ENCODE measurements at places on chromosomes 7 and 10.

DNA sequence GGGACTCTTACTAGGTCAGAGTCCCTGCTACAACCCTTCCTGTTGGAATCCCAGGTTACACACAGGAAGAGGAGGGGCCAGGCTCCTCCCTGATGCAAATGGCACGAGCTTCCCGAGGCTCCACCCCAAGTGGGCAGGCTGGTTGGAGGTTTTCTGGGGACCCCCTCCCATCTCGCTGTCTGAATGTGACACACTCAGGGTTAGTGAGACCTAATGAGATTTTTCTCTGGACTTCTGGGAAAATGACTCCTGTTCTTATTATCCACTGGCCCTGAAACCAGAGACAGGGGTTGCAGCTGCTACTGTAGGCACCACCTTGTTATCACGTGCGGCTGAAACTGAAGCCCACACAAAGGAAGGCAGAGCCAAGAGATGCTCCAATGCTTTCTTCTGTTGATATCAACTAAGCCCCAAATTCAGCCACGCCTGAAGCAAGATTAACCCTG is 103.3 kb downstream of the FAM107B start:
- no peak for DNase-seq

- no peak for DNase-seq
Observed at GRCh38 chr10:100901051-100901450, 11.7 kb upstream of the SLF2 start.

DNA sequence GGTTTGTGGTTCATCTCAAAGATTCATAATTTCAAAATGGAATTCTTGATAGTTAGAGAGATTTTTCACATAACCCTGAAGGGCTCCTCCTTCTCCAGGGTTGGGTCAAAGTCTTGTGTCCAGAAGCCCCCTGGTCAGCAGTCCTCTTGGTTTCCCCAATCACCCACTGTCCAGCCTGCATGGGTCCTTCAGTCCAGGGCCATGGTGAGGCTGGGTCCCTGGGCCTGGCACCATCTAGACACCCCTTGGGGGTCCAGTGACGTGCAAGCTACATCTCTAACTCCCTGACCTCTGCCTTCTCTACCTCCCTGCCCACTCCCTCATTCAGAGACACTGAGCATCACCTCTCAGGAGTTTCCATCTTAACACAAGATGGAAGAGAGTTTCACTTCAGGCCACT is 26.1 kb downstream of the ANXA8 start:
- no peak for DNase-seq

DNA sequence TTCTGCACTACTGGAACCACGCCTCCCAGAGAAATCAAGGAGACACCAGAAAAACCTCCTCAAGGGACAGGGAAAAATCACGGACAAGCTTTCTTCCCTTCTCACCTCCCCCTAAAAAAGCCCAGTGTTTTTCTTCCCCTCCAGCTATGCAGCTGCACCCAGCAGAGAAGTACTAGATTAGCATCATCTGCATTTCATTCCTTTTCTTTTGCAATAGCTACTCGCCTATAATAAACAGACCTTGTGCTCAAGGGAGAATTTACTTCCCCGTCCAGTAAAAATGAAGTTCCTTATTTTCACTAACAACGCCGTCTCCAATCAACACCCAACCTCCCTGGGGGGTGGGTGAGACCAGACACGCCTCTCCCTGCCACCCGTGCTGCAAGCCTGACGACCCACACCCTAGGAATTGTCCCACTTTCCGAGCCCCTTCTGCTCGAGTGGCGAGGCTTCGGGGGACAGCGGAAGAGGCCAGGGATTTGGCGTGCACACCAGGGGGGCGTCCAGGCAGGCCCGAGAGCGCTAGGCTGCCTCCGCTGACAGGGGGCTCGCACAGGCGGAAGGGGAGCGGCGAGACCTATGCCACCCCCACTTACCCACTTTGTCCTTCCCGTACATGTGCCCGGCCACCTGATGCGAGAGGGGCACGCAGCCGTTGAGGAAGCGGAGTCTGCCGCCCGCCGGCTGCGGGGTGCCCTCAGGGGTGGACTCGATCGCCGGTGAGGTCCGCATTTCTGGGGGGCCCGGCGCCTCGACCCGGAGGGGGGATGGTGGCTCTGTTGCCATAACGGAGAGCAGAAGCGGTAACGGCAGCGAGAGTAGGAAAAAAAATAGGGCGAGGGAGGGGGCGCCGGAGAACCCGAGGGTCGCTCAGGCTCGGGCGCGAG is 625 bp downstream of the IPMK start:
- DNase-seq = peak; percentile 43

DNA sequence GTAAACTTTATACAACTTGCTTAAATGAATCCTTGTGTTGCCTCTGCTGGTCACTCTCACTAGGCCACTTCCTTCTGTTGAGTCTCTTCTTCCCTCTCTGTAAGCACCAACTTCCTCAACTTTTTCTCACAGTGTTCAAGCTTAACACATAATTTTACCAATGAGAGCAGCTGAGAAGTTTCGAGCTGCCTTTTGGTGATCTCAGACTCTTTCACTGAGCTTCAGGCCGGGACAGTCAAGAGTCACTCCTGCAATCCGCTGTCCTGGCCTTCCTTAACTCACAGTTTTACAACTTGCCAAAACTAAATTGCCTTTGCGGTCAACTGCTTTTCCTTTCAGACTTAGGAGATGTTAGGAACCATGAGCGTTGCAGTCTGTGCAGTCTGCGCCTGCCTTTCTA is 47.4 kb downstream of the PRPF18 start:
- DNase-seq = no peak

DNA sequence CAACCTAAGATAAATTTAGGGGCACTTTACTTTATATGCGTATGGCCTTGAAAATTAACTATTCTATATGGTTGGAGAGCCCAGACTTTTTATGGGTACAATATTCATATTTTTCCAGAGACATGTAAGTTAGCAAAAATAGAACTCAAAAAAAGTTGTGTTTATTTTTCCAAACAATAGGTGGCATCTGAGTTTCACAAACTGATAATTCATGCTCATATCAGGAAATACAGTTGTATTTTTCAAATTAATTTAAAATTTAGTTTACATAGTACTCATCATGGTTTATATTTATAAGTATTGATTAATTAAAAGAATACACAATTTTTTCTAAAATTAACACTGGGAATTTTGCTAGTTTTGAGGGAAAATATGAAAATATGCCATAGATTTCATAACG is 34.6 kb downstream of the ANKRD7 start:
- DNase-seq = no peak

DNA sequence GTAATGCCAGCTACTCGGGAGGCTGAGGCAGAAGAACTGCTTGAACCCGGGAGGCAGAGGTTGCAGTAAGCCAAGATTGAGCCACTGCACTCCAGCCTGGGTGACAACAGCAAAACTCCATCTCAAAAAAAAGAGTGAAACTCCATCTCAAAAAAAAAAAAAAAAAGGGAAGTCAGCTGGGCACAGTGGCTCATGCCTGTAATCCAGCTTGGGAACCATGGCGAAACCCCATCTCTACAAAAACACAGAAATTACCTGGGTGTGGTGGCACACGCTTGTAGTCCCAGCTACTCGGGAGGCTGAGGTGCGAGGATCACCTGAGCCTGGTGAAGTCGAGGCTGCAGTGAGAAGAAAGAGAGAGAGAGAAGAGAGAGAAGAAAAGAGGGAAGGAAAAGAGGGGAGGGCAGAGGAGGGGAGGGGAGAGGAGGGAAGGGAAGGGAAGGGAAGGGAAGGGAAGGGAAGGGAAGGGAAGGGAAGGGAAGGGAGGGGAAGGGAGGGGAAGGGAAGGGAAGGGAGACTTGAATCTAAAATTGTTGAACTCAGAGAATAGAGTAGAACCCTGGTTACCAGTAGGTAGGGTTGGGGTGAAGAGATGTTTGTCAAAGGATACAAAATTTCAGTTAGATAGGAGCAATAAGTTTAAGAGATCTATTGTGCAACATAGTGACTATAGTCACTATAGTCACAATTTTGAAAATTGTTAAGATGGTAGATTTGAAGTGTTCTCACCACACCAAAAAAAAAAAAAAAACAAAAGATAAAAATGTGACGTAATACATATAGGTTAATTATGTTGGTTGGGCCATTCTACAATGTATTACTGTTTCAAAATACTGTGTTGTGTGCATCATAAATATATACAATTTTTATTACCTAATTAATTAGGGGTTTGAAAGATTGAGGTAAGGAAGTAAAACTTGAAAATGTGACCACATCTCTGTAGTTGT is 2.5 kb downstream of the SLC16A9 start:
- no peak for DNase-seq

DNA sequence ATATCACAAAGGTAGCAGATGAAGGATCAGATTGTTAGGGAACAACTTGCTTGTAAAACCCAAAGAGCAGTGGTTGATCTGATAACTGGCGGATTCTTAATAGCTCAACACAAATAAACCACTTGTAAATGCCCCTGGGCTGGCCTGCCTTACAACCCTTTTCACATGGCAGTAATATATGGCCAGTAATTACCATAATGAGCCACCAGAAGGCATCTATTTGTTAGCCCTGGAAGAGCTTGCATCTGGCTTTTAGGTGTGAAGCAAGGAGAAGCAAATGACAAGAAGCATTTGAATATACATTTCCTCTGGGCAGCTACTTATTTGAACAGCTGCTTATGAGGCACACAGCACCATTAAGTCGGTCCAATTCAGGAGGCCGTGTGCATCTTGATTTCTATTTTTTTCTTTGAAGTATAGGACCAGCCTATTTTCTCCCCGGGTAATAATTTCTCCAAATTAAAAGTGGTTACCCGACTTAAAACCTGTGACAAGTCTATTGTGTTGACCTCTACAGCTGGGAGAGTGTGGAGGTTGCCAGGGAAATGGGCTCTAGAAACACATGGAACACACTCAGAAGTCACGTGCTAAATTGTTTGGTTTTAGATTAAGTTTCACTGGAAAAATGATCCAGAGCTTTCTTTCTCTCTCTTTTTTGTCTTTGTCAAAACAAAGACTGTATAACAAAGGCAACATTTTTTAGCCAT is 113.4 kb downstream of the SEM1 start:
- no peak for DNase-seq

- DNase-seq = no peak
Observed at GRCh38 chr7:65554-65953, 126.8 kb upstream of the FAM20C start.

GRCh38 chr10:68303849-68304412 is 27.9 kb upstream of the HNRNPH3 start:
- DNase-seq = no peak

- no peak for DNase-seq
Observed at GRCh38 chr10:98195120-98195519, 60.7 kb downstream of the R3HCC1L start.
